Daoy (cell line): ENCODE measurements at places on chromosomes 7 and 10.

DNA sequence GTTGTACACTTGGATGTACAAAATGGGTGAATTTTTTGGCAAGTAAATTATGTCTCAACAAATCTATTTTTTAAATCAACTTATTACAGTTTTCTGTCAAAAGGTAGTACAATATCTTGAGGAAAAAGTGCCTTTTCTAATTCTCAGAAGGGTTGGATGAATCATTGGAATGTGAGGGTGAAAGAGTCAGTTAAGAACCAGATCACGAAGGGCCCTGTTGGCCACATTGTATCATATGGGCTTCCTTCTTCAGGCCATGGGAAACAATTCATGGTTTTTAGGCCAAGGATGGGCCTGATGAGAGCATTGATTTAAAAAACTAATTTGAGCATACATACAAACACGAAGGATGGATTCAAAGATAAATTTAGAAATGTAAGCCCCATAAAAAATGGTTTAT lies 503.7 kb downstream of the TNS3 start:
- DNase-seq, result no peak

- DNase-seq, result peak; percentile 72
Measured at GRCh38 chr10:113788604-113789083, 37.2 kb downstream of the PLEKHS1 start.

DNA sequence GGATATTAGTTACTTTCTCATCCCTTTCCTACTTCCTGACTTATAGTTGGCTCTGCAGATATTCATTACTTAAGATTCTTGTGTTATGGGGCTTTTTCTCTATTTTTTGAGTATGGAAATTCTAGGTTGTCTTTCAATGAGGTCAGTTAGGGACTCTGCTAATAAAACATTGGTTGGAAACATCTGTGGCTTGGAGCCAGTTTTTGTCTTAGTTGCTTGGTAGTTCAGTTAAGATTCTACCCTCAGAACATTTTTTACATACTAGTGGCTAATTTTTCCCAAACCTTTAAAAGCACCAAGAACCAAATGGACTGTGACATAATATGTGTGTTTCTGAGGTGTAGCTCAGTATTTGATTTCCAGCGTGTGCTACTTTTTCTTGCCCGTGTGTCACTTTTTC lies 305.6 kb upstream of the FZD1 start:
- DNase-seq, result no peak

DNA sequence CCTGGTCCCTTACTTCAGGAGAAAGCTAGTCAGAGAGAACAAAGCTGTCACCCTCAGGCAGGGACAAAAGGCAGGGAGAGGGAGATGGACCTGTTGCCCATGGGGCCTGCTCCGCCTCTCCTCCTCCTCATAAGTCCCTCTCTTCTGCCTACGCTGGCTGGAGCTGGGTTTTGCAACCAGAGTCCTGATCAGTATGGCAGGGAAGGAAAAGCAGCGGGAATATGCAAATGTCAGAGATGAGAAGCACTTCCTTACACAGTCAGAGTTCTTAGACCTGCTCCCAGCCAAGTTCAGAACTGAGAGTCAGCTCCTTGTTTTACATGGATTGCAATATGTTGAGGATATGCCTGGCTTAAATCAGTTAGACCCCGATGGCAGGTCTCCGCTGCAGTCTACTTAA lies 231.1 kb downstream of the ADAM12 start:
- DNase-seq, result no peak

- peak; percentile 84 for DNase-seq
Measured at GRCh38 chr7:113087071-113087998, 708 bp upstream of the GPR85 start.

GRCh38 chr10:110101464-110102144 lies 93.8 kb downstream of the ADD3 start:
- DNase-seq, result no peak

GRCh38 chr7:38902449-38902848 lies 6.5 kb downstream of the VPS41 start:
- no peak for DNase-seq

GRCh38 chr7:148561099-148561498 lies 29.5 kb upstream of the C7orf33 start:
- DNase-seq, result no peak

DNA sequence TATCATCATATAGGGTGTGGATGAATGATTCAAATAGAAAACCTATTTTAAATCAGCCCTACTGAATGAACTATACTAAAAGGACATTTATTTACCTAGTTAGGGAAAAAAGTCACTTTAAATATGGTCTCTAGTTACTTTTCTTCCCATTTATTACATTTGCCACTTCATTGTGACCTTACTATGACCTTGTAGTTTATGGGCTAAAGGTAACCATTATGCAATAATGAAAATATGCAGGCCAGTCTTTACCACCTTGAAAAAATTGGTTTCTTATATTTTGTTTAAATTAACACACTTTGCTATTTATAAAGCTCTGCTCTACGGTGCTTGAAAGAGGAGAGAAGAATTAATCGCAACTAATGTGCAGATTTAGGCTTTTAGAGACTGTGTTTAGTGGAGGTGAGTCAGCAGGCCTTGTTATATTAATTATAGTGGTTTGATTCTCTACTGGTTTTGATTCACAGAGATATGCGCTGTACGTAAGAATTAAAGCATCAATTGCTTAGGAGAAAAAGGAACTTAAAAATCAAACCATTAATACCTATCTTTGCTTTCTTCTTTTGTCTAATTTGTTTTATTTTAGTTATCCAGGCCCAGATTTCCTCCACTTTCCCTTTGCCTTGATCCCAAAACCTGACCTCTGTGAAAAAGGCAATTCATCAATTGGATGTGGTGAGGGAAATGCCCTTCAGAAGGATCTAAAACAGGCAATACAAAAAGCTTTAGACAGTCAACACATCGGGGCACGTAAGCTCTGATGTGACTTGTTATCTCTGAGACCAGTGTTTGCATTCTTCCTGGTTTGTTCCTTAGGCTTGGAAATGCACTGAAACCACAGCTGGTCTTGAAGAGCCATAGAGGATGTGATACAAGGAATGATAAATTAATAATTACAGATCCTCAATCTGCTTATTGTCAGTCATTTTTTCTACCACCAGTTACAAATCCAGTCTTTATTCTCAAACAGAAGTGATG lies 141.2 kb upstream of the HDAC9 start:
- peak; percentile 28 for DNase-seq

DNA sequence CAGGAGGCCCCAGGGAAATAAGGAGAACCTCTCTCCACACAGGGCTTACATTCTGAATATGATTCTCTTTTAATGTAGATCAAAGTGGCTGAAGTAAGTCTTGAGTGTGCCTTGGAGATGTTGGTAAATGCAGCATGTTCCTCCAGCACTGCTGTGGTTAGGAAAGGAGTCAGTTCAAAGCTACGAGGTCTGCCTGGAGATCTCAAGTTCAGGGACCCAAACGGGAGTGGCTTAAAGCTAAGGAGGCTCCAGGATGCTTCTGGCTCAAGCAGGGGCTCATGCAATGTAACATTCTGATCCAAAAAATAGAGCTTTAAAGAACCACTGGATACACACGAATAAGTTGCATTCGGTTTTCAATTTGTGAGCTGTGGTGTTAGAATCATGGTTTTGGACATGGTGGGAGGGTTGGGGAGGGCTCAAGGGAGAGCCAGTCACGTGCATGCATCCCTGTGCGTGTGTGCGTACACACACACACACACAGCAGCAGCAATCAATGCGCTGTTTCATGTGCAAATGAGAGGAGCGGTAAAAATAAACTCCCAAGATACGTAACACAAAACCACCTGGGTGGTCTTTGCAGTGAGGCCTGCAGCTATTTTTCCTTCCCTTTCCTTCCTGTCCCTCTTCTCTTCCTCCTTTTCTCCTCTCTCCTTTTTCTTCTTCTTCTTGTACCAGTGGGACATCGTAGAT lies 70.5 kb downstream of the AOAH start:
- DNase-seq, result no peak

DNA sequence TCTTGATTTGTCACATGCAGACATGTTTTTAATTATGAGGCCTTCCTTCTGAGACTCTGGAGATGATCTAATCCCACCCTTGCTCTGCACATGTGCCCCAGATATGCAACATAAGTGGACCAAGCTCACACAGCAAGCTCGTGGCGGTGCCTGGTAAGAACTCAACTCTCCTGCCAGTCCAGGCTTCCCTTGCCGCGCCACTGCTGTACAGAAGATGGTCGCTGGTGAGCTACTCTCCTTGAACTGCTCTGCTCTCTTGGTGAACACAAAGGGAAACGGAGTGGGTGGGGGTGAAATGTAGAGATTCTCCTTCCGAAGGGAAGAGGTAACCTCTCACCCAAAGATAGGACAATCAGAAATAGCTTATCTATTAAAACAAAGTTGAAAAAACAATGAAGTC lies 25.7 kb downstream of the MYOF start:
- no peak for DNase-seq

- DNase-seq, result no peak
Measured at GRCh38 chr7:108598914-108599580, 29.4 kb downstream of the DNAJB9 start.

DNA sequence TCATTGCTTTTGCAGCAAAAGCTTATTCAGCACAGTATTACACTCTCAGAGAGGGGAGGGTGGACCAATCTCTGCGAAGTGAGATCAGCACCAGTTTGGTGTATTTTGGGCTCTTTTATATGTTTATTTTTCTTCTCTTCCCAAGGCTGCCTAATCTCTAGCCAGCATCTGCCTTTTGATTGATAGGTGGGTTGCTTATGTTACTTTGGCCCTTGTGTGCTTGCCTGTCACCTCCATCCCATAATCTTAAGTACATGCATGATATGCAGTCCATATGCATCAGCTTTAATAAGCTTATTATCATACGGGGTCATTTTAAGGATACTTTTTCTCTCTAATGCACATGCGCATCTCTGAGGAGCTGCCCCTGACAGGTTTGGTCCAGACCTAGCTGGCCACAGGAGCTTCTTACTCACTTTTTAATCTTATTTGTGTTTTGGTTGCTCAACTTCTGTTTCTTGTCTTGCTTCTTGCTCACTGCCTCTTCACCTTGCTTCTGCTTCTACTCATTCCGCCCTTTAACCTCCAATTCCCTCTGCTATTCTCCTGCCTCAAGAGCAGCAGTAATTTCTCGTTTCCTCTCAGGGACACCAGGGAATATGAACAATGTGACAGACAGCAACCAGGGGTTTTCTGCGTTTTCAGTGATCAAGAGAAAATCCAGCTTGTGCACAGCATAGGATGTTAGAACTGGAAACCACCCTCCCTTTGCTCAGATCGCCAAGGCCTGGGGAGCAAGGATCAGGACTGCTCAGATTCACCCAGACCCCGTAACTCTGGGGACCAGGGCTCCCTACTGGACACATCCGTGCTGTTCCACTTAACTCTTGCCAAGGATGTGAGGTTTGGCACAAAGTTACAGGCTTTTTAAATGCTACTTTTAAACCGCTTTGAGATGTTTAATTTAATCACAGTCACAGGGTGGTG lies 10.0 kb downstream of the RGR start:
- DNase-seq, result no peak

DNA sequence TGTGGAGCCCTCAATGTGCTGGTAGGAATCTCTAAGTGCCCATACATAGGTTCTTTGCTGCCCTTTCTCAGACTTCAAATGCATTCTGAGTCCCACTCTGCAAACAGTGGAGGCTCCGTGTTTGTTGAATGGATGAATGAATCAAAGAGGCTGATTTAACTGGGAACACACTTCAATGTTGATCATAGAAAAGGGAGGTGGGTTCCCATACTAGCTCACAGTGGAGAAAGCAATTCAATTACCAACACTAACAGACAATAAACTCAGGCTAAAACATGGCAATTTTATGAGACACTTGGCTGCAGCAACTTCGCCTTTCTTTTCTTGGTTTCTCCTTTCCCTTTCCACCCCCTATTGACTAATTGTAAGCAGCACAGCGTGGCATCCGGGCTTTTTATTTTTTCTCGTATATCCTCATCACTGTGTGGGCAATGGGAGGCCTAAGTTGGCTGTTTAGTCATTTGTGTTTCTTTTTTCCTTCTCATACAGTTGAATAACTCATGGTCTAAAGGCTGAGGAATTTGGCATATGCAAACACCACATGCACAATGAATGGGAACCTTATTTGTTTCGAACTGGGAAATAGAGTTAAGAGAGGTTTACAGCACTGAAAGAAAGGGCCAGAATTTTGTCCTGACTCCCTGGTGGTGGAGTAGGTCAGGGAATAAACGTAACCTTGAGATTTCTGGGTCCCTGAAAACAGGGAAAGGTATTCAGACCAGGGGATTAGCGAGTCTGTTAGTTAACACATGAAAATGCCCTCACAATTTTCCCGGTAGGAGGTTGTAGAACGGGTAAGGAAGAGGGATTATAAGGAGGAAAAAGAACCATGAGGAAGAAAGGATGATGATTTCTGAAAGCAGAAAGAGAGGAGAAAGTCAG lies 858.5 kb downstream of the KCNMA1 start:
- no peak for DNase-seq

GRCh38 chr7:18849130-18849529 lies 268.3 kb downstream of the TWIST1 start:
- DNase-seq, result no peak

GRCh38 chr10:102613785-102614184 lies 30.5 kb upstream of the TRIM8 start:
- no peak for DNase-seq

DNA sequence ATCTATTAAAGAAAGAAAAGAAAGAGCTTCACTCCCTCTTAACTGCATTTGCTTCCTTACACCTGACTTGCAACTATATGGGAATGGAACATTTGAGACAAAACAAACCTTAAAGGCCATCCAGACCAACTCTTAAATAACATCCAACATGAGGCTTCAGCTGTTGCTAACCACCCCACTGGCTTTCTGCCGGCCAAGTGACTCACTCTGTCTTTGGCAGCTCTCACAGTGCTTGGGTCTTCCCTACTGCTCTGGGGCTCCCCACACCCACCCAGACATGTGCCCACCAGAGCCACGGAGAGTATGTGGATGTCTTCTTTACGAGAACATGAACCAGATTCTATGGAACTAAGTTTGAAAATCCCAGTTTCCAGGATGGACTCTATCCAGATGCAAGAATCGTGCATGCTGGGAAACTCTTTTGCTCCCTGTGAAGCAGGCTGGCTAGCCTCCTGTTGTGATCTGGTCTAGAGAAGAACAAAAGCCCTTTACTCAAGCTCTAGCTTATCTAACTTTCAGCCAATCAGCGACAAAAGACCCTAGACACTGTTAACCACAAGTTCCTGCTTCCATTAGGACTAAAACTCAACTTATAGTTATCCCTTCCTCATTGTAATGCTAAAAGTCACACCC lies 245.7 kb downstream of the TCERG1L start:
- peak; percentile 58 for DNase-seq

DNA sequence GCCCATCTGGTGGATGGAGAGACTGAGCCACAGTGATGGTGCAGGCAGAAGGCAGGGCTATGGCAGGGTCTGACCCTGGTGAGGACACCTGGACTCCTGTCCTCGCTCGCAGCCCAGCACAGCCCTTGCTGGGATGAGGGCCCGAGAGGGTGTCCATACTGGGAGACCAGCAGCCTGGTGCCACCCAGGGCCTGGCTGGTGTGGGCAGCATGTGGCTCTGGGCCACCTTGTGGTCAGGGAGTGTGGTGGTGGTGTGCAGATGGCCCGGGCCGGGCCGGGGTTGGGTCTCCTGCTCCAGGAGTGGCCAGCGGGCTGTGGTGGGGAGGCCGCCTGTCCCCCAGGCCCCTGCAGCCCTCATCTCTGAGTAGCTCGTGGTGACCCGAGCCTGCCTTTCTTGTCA lies 14.9 kb downstream of the ADCY1 start:
- DNase-seq, result no peak
